Fibroblast of the aortic adventitia (primary cell): ENCODE measurements at places on chromosomes 5 and 9. TPM values are rescaled to one million over a fixed set of nuclear protein-coding genes. Genes with fewer than 3 reads are reported as not detected.
A peak's percentile ranks its signal among the peaks of the same experiment; 100 is the strongest.

DNA sequence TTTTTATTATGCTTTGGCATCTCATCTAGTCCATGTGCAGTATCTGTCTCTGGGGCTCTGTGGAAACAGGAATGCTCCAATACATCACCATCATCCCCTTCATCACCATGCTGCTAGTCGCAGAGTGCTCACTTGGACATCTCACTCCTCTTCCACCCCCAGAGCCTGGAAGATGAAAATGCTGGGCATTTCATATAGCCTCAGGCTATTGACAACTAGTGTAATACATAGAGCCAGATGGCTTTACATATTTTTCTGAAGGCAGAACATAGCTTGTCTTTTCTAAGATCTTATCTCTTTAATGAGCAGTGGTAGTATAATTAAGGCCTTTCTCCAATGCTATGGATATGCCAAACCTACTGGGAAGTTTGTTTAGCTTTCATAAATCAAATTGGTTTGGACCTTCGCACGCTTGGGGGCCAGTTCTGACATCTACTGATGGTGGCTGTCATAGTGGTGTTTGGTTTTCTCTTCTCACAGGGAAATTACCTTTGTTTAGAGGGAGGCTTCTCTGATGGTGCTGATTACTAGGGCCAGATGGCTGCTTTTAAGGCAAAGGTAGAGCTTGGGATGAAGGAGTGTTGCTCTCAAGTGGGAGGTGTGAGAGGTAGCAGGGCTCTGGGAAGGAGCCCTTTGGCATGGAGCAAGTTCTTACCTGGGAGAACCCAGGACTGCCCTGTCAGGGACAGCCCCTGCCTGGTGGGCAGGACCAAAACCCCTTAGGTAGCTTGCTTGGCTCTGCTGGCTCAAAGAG is 63.1 kb upstream of the CXCL14 start:
- DNase-seq: no peak

- DNase-seq: peak; percentile 55
Measured at GRCh38 chr9:91408475-91408874, 15.2 kb downstream of the NFIL3 start.

- DNase-seq: no peak
Measured at GRCh38 chr9:136075881-136076678, 19.0 kb downstream of the NACC2 start.

DNA sequence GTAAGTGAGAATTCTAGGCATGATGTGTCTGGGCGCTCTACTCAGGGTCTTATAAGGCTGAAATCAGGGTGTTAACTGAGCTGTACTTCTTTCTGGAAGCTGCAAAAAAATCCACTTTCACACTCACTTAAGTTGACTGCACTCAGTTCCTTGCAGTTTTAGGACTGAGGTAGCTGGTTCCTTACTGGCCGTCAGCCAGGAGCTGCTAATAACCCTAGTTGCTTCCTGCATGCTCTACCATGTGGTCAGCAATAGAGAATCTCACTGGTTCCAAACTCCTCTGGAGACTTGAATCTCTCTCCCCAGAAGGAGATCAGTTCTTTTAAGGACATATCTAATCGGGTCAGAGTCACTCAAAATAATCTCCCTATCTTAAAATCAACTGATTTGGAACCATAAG is 911.2 kb downstream of the EFNA5 start:
- no peak for DNase-seq

- no peak for DNase-seq
Measured at GRCh38 chr9:86274821-86275643, 7.3 kb downstream of the ISCA1 start.

The RIC1 gene
- total RNA-seq: 28.8 and 37.8 TPM in 2 replicates

- DNase-seq: no peak
Measured at GRCh38 chr9:71924576-71924975, 13.1 kb downstream of the C9orf85 start.
